ENCODE measurements at places on chromosomes 5 and 9.
A peak's percentile ranks its signal among the peaks of the same experiment; 100 is the strongest.

DNA sequence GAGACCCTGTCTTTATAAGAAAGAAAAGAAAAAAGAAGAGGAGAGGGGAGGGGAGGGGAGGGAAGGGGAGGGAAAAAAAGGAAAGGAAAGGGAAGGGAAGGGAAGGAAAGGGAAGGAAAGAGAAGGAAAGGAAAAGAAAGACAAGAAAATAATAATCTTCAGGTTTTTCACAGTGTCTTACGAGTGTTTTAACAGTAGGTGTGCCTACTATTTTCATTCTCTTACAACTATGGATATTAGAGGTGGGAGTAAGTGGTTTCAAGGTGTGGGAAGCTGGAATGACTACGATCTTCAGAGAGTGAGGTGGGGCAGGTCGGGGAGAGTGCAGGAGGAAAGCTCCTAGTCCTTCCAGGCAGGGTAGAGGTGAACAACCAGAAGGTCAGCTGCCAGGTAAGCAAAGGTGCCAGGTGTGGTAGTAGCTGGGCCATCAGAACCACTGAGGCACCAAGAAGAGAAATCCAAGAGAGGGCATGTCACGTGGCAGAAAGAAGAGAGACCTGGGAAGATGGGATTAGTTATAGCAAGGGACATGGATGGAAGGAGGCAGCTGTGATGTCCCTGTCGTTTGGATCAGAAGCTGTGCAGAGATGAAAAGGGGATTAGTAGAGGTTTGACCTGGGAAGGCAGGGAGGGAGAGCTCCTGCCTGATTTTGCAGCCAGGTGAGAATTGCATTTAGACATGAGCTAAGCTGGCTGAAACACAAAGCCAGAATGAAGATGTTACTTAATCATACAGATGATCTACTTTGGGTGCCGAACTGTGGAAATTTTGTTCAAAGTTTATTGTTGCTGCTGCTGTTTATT, 95.4 kb downstream of the OTULIN start:
- DNase-seq = no peak

GRCh38 chr9:137336735-137337134, 34.7 kb upstream of the NRARP start:
- DNase-seq = no peak

DNA sequence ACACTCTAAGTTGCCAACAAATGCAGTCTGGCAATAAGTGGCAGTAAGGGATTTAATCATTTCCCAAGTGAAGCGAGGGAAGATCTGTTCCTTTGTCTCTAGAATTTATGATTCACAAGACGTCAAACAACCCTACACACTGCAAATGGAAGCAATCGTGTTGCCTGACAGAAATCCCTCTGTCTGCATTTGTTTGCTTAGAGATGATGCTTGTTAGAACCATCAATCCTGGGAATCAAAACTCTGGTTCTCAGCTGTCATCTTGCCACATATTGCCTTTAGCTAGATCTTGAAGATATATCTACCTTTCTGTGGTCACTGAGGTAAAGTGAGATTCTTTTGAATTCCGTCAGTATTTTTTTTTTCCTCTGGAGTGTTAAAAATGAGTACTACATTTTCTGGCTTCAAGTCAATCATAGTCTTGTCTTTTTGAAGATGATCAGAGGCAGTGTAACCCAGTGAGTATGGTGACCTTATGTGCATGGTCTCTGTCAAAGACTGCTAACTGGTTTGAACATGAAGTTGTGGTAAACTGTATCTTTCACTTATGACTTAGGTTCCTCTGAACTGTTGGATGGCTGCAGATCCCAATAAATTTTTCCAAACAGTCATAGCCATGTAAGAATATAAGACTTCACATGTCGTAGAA, 106.4 kb upstream of the STARD4 start:
- no peak for DNase-seq

- no peak for DNase-seq
Observed at GRCh38 chr5:131792896-131793295, 3.9 kb downstream of the FNIP1 start.

GRCh38 chr5:139228201-139228803, 30.1 kb upstream of the SIL1 start:
- no peak for DNase-seq

DNA sequence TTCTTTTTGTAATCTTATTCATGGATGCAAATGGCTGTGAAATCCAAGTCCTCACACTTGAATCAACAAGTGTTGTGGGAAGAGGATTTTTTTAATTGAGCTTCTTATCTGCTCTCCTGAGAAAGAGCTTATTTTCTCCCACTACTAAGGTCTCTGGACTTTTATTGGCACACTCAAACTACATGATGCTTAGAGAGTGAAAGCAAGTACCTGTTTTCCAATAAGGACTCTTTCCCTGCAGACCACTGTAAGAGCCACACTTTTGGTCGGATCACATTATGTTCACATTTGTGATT, 546.4 kb upstream of the ARRDC3 start:
- DNase-seq = no peak

DNA sequence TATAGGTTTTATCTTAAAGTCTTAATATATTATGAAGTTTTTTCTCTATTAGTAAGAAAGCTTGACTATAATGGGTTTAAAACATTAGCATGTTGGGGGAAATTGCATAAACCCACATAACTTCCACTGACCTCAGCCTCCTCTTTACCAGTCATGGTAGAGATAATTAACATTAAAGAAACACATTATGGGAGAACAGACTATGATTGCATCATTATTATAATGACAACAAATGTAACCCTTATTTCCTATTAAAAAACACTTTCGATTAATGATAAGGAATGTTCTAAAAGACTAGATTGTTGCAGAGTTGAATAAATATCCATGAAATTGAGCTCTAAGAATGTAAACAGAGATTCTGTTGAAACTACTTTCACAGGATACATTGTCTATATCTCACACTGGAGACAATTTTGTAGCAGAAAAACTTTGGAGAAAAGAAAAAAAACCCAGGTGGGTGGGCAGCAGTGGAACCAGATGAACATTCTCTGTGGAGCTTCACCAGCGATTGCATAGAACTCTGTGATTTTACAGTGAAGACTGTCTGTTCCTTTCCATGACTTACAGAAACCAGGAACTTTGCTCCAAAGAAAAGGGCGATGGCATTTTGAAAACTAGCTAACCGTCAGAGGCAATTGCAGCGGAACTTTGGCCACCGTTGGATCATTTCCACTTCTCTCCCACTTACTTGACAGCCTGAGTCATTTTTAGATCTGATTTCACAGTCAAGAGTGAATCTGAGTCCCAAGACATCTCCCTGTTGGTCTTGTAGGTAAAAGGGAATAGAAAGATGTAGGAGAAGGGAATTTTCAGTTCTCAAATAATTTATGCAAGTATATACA, 21.0 kb upstream of the ERAP2 start:
- no peak for DNase-seq

GRCh38 chr5:142439207-142439860, 114.5 kb upstream of the SPRY4 start:
- DNase-seq = no peak

DNA sequence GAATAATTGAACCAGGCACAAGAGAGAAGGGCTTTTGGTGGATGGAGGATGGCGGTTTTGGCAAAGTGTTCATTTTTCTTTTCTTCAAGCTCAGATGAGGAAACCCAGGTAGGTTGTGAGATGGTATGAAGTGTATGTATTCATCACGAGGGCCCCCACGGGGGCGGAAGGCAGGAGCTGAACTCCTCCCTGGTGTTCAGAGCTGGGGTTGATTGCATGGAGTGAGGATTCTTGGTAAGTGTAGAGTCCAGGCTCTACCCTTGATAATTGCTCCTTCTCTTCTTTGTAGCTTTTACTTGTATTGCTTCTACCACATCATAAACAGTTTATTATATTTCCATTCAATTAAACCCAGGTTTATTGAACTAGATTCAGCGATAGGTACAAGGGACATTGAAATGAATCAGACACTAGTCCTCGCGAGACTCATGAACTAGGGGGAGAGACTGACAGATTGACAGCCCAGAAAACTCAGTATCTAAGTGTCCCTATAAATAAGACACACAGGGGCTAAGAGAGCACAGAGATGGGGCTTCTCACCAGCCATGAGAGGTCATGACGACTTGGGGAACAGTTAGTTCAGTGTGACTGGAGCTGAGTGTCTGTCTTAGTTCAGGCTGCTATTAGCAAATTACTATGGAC, 116.7 kb upstream of the KLF4 start:
- no peak for DNase-seq

GRCh38 chr5:2205185-2205585, 322.5 kb upstream of the IRX4 start:
- DNase-seq = no peak

DNA sequence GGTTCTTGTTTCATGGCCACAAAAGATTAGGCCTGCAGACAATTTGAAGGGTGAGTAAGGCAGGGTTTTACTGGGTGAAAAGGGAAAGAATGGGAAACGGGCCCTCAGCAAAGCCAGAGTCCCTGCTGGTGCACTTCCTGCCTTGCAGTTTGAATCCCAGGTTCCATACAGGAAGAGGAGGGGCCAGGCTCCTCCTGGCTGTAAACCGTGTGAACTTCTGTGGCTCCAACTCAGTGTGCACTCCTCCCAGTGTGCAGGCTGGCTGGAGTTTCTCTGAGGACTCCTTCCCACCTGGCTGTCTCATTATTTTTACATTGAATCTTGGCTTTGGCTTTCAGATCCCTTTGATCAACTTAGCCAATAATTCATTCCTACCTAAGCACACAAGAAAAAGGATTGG, 367.1 kb upstream of the KLF4 start:
- DNase-seq = no peak

- no peak for DNase-seq
Observed at GRCh38 chr5:1331861-1332405, 13.0 kb downstream of the CLPTM1L start.

GRCh38 chr9:21754741-21755140, 47.7 kb upstream of the MTAP start:
- no peak for DNase-seq

DNA sequence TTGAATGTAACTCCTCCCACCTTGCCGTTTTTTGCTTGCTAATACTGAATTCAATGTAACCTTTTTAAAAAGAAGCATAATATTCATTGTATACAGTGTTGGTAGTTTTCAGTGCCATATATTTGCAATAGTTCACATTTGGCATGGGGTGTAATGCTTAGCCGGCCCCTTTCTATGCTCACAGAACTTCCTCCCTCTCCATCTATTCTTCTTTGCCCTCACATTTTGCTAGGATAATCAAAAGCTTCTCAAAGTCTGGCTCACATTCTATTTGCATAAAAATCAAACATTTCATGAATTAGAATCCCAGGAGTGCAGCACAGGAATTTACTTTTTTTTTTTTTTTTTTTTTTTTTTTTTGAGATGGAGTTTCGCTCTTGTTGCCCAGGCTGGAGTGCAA, 226.3 kb upstream of the MPDZ start:
- DNase-seq = no peak

DNA sequence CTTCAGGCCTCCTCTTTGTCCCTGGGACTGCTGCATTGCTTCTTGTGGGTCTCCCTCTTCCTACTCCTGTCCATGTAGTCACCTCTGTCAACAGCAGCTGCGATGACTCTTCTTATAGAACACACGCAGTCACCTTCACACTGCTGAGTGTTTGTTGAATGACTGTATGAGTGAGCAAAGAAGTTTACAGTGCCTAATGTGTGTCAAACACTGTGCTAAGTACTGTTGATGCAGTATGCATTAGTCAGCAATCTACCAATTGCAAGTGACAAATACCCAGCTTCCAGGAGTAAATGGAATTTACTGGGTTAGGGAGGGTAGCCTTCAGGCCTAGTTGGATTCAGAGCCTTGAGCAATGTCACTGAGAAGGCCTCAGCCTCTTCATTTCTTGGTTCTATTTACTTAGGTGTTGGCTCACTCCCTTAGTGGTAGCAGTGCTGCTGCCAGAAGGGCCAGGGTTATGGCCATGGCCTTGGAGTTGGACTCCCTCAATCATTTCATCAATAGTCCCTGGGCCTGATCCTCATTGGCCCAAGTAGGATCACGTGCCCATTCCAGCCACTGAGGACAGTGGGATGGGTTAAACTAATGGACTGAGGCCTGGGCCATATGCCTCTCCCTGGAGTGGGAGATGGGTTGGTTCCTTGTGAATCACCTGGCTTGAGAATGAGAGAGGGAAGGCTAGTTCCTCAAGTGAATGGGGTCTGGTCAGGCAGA, 93.5 kb downstream of the RGS3 start:
- DNase-seq = no peak

DNA sequence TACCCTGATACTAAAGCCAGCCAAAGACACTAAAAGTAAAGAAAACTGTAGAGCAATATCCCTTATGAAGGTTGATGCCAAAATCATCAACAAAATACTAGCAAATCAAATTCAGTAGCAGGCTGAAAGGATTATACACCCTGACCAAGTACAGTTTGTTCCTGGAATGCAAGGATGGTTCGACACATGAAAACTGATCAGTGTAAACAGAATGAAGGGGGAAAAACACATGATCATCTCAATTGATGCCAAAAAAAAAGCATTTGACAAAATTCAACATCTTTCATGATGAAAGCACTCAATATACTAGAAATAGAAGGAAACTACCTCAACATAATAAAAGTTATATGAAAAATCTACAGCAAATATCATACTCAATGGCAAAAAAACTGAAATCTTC, 43.5 kb upstream of the LRRC14B start:
- no peak for DNase-seq

GRCh38 chr5:131250751-131251475, 12.9 kb upstream of the CDC42SE2 start:
- DNase-seq = no peak

- no peak for DNase-seq
Observed at GRCh38 chr9:135941288-135941995, 19.7 kb downstream of the UBAC1 start.

DNA sequence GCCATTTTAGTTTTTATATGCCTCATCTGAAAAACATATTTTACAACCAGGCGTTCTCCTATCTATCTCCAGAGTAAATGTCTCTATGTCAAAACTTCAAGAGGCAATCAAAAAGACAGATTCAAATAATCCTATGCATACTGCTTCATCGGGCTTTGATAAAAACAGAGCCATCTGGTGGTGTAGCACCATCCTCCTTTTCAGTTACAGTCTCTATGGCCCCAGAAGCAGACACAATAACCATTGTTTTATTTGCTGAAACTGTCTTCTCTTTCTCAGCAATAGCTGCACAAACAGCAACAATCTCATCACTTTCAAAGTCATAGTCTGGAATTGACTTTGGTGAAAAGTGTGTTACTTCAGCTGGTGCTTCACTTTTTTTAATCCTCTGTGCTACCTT, 36.3 kb downstream of the PTGER4 start:
- peak; percentile 50 for DNase-seq

- no peak for DNase-seq
Observed at GRCh38 chr5:56179442-56179841, 53.7 kb downstream of the ANKRD55 start.
